GM12864 (cell line): ENCODE measurements at places on chromosomes 2 and 18.

DNA sequence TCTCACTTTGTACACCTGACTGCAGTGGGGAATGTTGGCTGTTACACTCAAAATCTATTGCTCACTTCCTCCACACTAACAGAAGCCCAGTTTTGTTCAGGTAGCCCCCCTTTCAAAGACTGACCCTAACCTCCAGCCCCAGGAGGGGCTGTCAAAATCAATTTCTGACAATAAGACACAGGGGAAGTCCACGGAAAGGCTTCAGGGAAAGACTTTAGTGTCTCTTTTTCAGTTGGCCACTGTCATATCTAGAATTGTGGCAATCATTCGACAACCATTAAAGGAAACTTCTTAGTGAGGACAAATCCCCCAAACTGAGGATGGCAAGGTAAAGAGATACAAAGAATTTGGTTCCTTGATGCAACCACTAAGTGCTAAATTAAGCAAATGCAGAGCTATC is 59.0 kb downstream of the BARD1 start:
- DNase-seq = no peak

DNA sequence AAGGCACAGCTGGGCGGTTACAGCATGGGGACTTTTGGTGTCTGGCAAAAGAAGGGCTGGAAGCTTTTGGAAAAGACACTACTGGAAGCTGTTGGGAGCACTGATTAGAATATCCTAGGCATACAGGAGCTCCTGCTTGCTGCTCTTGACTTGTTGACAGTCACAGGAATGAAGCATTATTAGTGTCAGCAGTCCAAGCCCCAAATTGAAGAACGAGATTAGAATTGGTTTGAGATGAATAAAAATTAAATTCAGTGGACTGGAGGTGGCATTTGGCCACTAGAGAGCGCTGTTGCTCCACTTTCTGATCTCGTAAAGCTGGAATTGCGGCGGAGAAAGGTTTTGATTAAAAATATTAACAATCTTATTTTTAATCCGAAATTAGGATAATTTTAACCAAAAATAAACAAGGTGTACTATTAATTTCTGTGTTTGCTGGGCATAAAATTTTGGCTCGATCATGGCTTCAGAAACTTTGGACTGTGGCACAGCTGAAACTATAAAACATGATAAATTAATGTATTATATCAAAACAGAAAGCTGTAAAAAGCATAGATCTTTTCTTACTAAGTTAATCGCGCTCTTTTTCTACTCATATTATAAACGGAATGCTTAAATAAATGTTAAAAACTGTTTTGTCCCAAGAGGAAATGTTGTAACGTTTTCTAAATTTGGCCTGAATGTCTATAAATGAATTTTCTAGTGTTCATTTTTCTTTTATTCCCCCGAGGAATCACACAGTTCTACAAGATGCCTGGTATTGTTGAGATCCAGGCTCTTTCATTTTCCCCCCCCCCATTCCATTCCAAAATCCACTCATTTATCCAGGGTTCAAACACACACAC is 2.4 kb upstream of the HOXD8 start:
- DNase-seq = no peak

DNA sequence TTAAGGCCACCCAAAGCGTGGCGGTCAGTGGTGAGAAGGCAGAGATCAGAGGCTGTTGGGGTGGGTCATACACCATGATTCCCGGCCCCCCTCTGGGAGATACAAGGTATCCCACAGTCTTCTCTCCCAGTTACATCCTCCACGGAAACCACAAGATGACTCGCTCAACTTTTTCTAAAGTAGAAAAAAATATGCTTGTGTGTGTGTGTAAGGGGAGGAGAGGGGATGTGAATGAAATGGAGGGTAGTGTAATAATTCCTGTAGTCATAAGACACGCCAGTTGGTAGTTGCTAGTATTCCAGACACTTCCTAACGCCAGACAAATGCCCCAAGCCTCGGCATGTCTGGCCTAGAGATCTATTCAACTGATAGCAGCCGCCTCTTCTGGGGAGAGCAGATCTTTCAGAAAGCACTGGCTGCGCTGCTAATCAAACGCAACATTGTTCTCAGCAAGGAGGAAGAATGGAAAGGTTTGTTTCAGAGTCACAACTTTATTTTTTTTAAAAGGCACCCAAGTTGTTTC is 143.5 kb downstream of the TGIF1 start:
- DNase-seq = no peak

GRCh38 chr2:147001061-147001460 is 843.8 kb upstream of the ACVR2A start:
- DNase-seq = no peak

DNA sequence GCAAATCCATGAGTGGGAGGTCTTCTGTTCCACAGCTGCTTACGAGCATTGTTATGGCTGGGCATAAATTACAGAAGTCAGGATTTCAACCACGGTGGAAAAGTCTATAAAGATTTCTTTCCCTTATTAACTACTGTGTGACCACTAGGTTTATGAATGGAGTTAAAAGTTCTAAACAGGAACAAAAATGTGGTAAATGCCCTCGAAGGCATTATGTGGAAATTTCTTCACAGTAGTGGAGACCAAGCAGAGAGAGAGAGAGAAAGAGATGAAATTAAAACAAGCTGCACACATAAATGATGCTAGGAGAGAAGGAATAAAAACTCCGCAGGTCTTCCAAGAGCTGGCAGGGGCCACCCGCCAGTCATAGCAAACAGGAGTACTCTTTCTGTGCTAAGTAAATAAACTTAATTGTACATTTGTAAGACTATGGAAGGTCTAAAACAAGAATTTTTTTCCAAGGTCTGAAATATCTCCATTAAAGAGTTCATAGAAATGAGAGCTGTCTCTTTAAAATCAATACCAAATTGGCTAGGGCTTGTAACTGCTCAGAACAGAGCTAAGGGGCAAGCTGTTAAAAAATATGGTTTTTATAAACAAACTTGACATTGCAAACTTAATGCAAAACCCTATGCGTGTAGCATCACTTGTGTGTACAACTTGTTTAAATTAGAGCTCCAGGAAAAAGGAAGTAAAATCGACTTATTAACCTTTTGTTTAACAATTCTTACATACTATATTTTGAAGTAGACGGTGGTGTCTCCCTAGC is 438.2 kb downstream of the MEIS1 start:
- no peak for DNase-seq

DNA sequence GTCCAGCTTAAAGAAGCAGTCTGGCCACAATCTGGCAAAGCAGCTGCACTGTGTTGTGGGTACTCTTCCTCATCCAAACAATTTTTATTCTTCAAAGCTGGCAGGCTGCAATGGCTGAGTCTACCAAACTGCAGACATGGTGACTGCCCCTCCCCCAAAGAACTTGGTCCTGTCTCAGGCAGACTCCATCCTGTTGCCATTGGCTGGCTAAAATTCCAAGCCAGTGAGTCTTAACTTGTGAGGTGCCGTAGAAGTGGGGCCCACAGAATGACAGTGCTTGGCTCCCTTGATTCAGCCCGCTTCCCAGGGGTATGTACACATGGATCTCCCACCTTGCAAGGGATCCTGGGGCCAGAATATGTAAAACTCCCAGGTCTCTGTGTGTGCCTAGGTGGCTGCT is 14.5 kb upstream of the NXPH2 start:
- DNase-seq = no peak

GRCh38 chr2:169172151-169172735 is 102.9 kb downstream of the DHRS9 start:
- DNase-seq = no peak
